Calu3 (cell line): ENCODE measurements at places on chromosomes 12 and 14. TPM values are rescaled to one million over a fixed set of nuclear protein-coding genes. Genes with fewer than 3 reads are reported as not detected.

- no peaks in the 10 kb centered on the region for H3K27me3 ChIP-seq
- peaks cover 14% of the 10 kb centered on the region for H3K36me3 ChIP-seq
- no peak overlapping the region for H3K27ac ChIP-seq
- no peak for DNase-seq
- no peak overlapping the region for H3K4me3 ChIP-seq
Observed at GRCh38 chr12:123733229-123733628, 21.1 kb downstream of the ATP6V0A2 start.

GRCh38 chr12:88313554-88313953 is 171.4 kb downstream of the TMTC3 start:
- no peak overlapping the region for H3K4me3 ChIP-seq
- no peaks in the 10 kb centered on the region for H3K27me3 ChIP-seq
- DNase-seq: no peak
- H3K4me1 ChIP-seq: no peaks in the 10 kb centered on the region

DNA sequence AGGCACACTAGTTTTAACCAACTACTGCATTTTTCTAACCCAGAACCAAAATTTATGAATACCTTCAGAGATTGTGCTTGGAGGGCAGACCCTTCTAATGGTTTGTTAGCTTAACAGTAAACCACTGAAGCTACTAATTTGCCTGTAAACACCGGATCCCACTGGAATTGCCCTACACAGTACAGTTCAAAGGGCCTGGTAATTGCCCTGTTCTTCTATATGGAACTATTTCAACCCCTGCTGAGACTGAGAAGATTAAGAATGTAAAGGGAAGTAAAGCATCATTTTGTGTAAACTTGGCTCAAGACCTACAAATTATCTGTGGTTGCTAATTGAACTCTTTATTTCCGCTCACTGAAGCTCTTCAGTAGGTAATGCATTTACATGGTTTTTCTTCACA is 468.1 kb downstream of the NPAS3 start:
- H3K27ac ChIP-seq: no peak overlapping the region
- no peak overlapping the region for H3K4me3 ChIP-seq
- H3K36me3 ChIP-seq: no peaks in the 10 kb centered on the region
- H3K4me1 ChIP-seq: no peaks in the 10 kb centered on the region
- no peak for DNase-seq

DNA sequence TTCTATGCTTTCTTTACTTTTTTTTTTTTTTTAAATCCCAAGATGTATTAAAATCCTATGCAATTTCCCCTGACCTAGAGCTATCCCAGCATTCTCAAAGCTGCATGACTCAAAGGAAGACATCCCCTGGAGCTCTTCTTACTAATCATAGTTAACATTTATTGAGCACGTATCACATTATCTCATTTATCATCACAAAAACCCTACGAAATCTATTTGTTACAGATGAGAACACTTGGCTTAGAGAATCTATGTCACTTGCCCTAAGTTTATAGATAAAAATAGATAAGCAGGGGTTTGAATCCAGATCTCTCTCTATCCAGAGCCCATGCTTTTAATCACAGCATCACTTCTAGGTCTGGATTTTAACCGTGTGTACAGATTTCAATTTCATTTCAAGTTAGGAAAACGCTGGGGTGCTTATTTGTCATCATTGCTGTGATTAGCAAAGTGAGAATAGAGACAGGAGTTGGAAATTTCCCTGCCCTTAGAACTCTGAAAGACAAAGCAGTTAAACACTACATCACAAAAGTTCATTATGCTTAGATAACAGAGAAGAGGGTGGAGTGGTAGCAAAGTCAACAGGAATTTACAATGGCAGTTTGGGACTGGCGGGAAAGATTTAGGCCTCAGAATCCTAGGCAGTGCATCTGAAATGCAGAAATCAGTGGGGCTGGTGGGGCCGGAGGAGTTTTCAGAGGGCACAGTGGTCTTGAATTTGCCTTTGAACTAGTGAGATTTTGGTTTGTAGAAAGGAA is 177.7 kb upstream of the FRMD6 start:
- peaks cover 19% of the 10 kb centered on the region for H3K4me1 ChIP-seq
- H3K27ac ChIP-seq: no peak overlapping the region
- H3K36me3 ChIP-seq: no peaks in the 10 kb centered on the region
- H3K27me3 ChIP-seq: no peaks in the 10 kb centered on the region

- H3K27ac ChIP-seq: no peak overlapping the region
- H3K36me3 ChIP-seq: no peaks in the 10 kb centered on the region
- DNase-seq: no peak
- no peak overlapping the region for H3K4me3 ChIP-seq
- H3K4me1 ChIP-seq: no peaks in the 10 kb centered on the region
Observed at GRCh38 chr14:85087201-85087600, 442.7 kb upstream of the FLRT2 start.

GRCh38 chr12:26628234-26628633 is 204.8 kb downstream of the ITPR2 start:
- H3K4me3 ChIP-seq: no peak overlapping the region
- H3K4me1 ChIP-seq: peaks cover 12% of the 10 kb centered on the region
- DNase-seq: no peak
- H3K27me3 ChIP-seq: no peaks in the 10 kb centered on the region
- no peaks in the 10 kb centered on the region for H3K36me3 ChIP-seq

Gene ITGA5
- 8.0 and 9.5 TPM in 2 replicates for total RNA-seq

Gene CAPRIN2
- 48.5 and 52.2 TPM in 2 replicates for total RNA-seq

Gene SPX
- 0.20 TPM in 1 of 2 replicates, not detected in the other for total RNA-seq
